ENCODE measurements at places on chromosomes 16 and 17.
A peak's percentile ranks its signal among the peaks of the same experiment; 100 is the strongest.

DNA sequence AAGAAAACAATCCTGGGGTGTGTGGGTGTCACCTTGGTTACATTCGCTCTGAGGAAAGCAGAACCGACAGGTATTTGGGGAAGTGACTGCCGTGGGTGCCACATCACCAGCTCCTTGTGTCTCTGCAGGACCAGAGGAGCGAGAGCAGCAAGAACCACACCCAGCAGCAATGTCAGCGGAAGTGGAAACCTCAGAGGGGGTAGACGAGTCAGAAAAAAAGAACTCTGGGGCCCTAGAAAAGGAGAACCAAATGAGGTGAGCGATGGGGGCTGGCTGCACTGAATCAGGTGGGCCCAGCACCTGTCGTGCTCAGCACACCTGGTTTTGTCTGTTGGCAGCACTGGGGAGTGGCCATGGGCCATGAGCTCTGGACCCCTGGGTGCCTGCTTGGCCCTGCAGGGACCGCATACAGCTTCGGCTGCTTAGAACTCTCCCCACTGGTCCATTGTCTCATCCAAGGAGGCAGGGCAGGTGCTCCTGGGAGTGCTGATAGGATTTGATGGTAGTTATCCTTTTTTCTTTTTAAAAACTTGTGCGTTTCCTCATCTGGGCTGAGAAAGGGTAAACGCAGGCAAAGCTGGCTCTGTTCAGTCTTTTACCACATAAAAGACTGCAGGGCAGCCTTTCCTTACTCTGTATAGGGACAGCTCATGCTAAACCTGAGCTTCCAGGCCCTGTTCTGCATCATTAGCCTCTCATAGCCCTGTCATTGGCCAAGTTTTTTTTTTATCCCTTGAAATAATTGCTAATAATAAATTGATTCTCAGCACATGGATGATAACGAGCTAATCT is 29.4 kb downstream of the HMOX2 start:
- peak overlapping the region; percentile 73 for H3K4me3 ChIP-seq
- H3K27ac ChIP-seq: peak overlapping the region; percentile 95
- H3K36me3 ChIP-seq: peaks cover 63% of the 10 kb centered on the region
- DNase-seq: peak; percentile 89
- H3K4me1 ChIP-seq: peaks cover 61% of the 10 kb centered on the region

GRCh38 chr17:46078675-46079074 is 79.6 kb downstream of the STH start:
- no peaks in the 10 kb centered on the region for H3K27me3 ChIP-seq
- H3K27ac ChIP-seq: no peak overlapping the region
- no peak overlapping the region for H3K4me3 ChIP-seq
- peaks cover 33% of the 10 kb centered on the region for H3K36me3 ChIP-seq
- peaks cover 5% of the 10 kb centered on the region for H3K4me1 ChIP-seq

DNA sequence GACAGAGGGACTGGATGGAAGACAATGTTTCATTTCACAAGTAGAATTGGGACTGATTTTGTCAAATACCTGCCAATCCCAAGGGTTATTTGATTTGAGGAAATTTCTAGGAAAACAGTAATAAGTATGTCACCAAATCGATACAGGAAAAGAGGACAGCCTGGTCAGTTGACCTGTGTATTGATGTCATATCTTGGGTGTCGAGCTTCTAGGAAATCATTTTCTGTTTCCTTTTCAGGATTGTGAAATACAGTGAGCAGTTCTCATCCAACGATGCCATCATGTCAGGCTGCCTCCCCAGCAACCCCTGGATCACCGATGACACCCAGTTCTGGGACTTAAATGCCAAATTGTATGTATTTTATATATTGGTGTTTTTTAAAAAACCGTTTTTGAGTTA is 56.1 kb downstream of the RGS9 start:
- H3K4me1 ChIP-seq: peaks cover 10% of the 10 kb centered on the region
- no peak for DNase-seq
- H3K4me3 ChIP-seq: no peak overlapping the region
- no peak overlapping the region for H3K27ac ChIP-seq
- H3K36me3 ChIP-seq: no peaks in the 10 kb centered on the region

DNA sequence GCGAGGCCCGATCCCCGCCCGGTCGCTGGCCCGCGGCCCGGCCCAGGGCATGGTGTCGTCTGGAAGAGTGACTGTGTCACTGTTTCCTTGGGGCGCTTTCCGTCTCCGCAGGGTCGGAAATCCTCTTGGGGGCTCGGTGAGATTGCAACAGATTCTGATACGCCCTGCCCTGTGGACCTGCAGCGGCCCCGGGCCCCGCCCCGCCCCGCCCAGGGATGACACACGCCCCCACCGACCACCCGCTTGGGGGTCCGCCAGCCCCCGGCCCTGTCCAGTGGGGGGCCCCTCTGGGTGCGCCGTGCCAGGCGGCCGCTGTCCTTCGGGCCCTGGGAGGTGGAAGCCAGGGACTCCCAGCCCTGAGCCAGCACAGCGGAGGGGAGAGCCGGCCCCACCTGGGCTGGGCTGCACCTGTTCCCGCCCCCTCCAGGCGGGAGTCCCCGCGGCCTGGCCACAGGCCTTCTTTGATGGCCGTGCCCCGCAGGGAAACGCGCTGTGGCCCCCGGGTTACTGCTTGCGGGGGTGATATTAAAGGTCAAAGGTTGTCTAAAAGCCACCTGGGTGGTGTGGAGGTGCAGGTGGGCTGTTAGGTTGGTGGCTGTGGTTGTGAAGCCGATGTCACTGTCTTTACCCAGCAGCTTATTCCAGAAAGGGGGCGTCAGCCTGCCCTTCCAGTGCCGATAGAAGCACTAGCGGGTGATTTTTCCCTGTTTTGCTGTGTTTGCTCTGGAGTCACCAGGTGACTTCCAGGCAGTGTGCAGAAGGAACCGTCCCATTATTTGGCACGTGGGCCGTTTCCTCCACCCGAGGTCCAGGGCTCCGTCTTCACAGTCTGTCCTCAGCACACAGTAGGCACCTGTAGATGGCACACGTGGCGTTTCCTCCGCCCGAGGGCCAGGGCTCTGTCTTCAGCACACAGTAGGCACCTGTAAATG is 752 bp downstream of the TBC1D24 start:
- no peaks in the 10 kb centered on the region for H3K36me3 ChIP-seq
- peaks cover 23% of the 10 kb centered on the region for H3K4me1 ChIP-seq
- H3K4me3 ChIP-seq: peak overlapping the region; percentile 62
- H3K27ac ChIP-seq: no peak overlapping the region
- H3K27me3 ChIP-seq: peaks cover 11% of the 10 kb centered on the region

DNA sequence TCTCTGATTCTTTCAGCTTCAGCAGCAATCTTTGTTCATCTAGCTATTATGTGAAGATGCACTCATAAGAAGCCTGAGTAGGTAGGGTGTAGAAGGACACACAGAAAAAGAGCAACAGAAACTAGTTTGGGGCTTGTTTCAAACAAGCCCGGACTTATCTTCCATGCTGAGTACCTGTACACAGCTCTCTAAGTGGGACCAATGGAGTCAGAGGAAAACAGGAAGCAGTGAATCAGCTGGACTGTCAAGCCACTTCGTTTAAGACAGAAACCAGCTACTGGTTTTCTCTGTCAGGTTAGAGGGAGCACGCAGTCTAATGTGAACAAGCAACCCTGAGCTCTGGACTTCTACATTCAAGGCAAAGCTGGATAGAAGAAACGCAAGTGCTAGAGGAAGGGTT is 16.0 kb downstream of the MAP2K6 start:
- H3K27ac ChIP-seq: peak overlapping the region; percentile 26
- peaks cover 2% of the 10 kb centered on the region for H3K36me3 ChIP-seq
- peaks cover 20% of the 10 kb centered on the region for H3K4me1 ChIP-seq
- no peaks in the 10 kb centered on the region for H3K27me3 ChIP-seq
- H3K4me3 ChIP-seq: no peak overlapping the region

DNA sequence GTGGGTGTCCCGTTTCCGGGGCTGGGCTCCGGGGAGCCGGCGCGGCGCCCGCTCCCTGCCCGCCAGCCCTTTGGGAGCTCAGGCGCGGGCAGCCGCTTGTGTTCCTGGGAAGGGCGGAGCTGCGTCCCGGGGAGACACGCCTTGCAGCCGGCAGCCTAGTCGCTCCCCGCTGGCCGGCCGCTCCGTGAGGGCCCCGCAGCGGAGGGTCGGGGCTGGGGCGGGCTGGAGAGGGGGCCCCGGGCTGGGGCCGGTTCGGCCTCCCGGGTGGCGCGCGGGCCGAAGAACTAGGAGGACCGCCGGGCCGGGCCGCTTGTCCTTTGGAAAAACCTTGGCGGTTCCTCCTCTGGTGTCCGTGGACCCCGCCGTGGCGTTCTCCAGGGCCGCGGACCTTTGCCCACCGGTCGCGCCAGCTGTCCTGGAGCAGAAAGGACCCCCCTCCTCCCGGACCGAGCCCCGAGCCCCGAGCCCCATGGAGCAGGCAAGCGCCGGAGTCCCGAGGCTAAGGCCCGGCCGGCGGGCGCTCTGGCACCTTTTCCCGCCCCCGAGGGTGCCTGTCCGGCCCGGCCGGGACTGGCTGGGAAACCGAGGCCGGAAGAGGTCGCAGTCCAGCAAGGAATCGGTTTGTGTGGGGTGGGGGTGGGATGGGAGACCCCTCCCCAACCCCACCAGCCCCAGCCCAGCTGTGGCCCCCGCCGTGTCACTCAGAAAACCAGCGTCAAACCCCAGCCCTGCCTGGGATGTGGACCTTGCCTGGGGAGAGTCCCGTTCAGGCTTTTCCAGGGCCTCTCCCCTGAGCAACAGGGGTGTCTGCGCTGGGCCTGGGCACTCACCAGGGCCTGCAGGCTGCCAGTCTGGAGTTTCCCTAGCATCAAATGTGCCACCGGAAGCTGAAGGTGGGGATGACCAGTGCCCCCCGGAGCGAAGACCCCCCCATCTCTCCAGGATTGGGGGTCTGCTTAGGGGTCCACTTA is 6.8 kb upstream of the TBC1D3B start:
- H3K36me3 ChIP-seq: no peaks in the 10 kb centered on the region
- H3K4me1 ChIP-seq: peaks cover 16% of the 10 kb centered on the region
- peaks cover 28% of the 10 kb centered on the region for H3K27me3 ChIP-seq
- H3K27ac ChIP-seq: peak overlapping the region; percentile 15

GRCh38 chr16:4548124-4548523 is 8.0 kb upstream of the C16orf96 start:
- H3K4me1 ChIP-seq: peaks cover 16% of the 10 kb centered on the region
- DNase-seq: no peak
- H3K4me3 ChIP-seq: no peak overlapping the region
- H3K27ac ChIP-seq: no peak overlapping the region
- H3K36me3 ChIP-seq: no peaks in the 10 kb centered on the region
- H3K27me3 ChIP-seq: peaks cover 10% of the 10 kb centered on the region

GRCh38 chr16:55044201-55044975 is 113.7 kb downstream of the IRX5 start:
- H3K27ac ChIP-seq: no peak overlapping the region
- DNase-seq: no peak
- no peaks in the 10 kb centered on the region for H3K36me3 ChIP-seq
- no peaks in the 10 kb centered on the region for H3K4me1 ChIP-seq

- H3K4me3 ChIP-seq: no peak overlapping the region
- no peaks in the 10 kb centered on the region for H3K36me3 ChIP-seq
- DNase-seq: no peak
- H3K27ac ChIP-seq: no peak overlapping the region
- no peaks in the 10 kb centered on the region for H3K4me1 ChIP-seq
Measured at GRCh38 chr17:47368262-47368661, 44.5 kb downstream of the EFCAB13 start.
